ENCODE measurements at places on chromosomes 16 and 17.

DNA sequence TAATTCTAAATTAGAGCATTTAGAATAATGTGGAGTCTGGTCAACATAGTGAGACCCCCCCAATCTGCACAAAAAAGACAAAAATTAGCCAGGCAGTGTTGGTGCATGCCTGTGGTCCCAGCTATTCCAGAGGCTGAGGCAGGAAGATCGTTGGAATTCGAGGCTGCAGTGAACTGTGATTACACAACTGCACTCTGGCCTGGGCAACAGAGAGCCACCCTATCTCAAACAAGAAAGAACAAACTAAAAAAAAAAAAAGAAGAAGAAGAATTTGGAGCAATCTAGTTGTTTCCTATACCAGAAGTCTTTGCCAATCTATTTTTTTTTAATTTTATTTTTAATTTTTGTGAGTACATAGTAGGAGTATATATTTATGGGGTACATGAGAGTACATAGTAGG, 6.0 kb downstream of the CETP start:
- DNase-seq: no peak

GRCh38 chr16:46886764-46887523, 2.8 kb downstream of the GPT2 start:
- no peak for DNase-seq

- no peak for DNase-seq
Observed at GRCh38 chr16:16036359-16036792, 87.0 kb downstream of the ABCC1 start.

DNA sequence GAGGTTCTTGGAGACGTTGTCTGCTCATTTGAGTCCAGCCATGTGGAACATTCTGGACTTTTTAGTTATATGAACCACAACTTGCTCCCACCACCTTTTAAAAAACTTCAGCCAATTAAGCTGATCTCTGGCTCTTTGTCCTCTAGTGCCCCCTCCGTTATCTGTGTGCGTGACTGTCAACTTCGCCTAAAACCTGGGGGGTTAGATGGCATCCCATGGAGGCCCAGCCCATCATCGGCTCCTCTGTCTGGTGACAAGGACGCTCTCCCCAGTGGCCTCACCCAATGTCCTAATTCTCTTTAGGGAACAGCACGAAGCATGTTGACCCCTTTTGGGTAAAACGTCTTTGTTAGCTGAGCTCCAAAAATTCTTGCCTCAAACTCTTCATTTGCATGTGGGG, 341.0 kb upstream of the TNRC6C start:
- no peak for DNase-seq

- no peak for DNase-seq
Observed at GRCh38 chr16:22313876-22314470, 16.8 kb downstream of the POLR3E start.

GRCh38 chr17:81870131-81870980, 781 bp downstream of the ARHGDIA start:
- DNase-seq: no peak

DNA sequence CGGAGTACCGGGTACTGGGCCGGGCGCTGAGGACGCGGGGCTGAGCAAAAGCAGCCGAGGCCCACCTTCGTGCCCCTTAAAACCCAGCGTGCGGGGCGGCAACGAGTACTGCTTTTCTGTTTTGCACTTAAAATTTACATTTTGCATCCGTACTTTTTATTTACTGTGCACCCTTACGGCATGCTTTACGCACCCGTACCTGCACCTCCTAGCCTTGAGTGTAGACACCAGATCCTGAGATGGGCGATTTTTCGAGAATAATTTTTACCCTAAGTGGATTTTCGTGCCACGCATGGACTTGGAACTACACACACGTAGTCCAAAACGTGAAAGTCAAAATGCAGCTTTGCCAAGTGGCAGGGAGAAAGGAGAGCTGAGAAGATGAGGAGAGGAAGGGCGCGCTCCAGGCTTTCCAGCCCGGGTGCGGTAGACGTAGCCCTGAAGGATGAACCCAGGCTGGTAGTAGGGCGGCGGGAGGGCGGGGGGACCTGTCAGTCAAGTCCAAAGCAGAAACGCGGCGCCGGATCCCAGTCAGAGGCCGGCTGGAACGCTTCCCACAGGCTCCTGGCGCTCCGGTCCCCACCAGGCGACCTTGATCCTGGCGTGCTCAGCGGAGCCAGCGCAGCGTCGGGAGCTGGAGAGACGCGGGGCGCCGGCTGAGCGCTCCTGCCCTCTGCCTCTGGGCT, 1.2 kb upstream of the CBLN1 start:
- no peak for DNase-seq

DNA sequence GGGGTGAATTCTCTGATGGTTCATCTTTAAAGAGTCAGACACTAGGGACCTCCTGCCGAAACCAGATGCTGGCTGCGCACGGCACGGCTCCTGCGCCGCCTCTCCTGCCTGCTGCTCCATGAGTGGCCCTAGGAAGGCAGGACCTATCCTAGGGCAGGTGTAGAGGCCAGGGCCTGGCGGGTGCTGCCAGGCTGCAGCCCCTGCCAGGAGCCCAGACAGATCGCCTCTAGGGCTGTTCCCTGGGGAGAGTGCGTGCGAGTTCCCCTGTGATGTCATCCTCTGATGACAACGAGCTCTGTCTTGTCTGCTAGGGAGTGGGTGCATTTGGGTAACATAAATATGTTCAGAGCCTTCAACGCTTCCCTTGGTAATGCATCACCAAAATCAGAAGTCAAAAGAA, 23.9 kb downstream of the SLC38A10 start:
- no peak for DNase-seq

DNA sequence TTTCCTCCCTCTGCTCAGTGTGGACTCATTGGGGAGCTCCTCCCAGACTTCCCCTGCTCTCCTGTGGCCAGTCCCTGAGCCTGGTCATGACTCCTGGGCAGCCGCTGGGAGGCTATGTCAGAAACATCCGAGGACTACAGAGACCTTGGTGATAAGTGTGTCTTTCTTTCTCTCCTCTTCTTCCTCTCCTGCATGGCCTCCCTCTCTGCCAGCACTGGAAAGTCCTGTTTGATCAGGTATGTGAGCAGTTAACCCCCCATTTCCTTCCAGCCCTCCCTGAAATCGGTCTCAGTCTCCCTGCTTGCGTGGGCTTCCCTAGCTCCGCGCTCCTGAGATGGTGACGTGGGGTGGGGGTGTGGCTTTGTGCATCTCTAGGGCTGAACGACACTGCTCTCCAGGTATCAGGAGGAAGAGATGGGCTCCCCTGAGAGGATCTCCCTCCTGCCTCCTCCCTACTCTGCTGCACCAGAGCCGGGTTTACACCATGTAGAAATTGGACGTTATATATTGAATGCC, 2.1 kb downstream of the RHBDL3 start:
- DNase-seq: no peak

GRCh38 chr16:68664297-68664696, 19.2 kb downstream of the CDH3 start:
- no peak for DNase-seq

DNA sequence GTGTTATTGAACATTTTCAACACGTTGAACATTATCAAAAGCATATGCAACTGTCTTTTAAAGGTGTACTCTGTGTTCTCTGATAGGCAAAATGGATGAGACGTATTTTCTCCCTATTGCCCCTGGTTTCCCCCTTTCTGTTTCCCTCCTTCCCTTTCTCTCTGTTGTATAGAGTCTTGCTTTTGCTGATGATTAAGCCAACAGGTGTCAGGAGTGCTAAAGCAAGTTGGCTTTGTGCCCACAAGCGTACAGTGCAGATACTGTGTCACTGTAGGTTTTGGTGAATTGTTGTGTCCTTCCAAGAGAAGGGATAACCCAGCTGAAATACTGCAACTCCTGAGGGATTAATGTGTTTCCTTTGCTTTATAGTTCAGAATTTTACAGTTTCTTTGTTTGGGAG, 74.4 kb downstream of the COX10 start:
- no peak for DNase-seq

DNA sequence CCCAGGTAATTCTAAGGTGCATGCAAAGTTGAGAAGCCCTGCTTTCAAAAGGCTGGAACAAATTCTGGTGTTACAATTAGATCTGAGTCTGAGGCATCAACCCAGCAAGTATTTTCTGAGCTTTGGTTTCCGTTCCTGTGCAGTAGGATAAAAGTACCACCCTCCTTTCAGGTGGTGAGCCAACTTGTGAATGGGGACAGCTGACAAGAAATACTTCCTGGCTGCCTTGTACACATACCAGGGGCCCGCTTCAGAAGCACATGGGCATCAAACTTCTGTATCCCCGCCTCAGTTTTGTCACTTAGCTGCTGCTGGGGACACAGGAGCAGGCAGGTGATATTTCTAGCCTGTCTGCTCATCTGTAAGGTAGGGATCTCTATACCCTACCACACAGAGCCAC, 252.2 kb downstream of the CPPED1 start:
- DNase-seq: no peak

DNA sequence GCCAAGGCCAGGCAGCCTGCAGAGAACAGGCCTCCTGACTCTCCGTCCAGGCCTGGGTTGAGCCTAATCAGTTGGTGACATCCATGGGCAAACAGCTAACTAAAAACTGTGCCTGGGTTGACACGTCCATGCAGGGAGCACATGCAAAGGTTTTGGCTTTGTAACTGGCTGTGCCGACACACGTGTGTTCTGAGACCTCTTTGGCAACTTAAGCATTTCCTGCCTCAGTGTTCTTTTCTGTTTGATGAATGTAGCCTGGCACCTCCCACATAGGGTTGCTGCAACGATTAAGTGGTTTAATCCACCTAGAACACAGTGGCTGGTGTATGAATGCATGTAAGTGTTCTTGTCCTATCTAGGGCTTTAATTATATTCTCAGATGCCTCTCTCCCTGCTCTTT, 3.2 kb downstream of the BCO1 start:
- no peak for DNase-seq

DNA sequence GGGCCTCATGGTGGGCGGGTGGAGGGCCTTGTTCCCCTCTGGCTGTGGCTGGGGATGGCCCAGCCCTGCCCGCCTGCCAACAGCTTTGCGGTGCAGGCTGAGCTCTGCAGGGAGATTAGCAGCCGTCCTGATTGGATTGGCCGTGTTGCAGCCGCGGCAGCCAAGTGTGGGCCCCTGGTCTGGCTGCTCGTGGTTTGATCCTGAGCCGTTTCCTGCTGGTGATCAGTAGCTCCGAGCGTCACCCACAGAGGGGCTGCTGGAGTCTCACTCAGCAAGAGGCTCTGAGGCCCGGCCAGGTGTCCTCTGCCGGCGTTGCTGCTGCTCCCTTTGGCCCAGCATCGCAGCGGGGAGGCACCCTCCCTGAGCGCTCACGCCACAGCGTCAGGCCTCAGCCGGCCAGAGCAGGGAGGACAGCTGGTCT, 32.5 kb downstream of the BAIAP2 start:
- no peak for DNase-seq

DNA sequence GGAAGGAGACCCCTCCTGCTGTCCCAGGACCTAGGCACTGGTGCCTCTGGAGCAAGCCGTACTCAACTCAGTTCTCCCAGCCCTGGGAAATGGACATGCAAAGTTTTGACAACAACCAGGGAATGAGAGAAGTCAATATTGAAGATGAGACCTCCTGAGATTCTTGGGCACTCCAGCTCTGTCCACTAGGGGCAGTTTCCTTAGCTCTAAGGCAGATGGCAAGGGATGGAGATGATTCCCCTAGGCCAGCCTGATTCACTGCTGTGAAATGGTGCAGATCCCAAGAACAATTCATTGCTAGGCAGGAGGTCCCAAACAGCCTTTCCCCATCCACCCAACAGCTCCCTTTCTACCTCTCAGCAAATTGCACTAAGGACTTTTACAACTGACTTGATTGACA, 20.5 kb upstream of the SDR42E2 start:
- no peak for DNase-seq

DNA sequence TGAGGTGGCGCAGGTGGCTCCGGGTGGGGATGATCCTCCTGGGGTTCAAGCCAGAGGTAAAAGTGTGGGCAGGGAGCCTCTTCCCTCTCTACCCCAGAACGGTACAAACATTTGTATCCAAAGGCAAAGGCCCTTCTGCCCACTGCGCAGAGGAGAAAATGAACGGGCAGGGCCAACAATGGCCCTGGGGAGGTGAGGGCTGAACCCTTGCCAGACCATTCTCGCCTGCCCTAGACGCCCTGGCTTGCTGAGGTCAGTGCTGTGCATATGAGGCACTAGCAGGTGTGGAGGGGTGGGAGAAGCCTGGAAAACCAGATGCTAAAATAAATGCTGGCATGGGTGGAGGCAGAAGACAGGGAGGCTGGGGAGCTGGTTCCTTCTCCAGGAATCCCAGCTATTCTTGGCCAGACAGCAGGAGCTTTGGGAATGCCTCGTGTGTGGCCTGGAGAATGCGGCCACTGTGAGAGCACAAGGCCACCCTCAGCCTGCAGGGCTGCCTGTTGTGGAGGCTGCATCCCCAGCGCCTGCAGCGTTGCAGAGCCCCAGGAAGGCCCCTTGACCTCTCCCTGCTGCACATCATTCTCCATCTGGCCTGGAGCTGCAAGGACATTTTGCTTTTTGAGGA, 4.5 kb downstream of the C17orf50 start:
- DNase-seq: no peak

All from cerebellar nuclear complex (tissue), 1 donor.